ENCODE measurements at places on chromosomes 12 and 14.

DNA sequence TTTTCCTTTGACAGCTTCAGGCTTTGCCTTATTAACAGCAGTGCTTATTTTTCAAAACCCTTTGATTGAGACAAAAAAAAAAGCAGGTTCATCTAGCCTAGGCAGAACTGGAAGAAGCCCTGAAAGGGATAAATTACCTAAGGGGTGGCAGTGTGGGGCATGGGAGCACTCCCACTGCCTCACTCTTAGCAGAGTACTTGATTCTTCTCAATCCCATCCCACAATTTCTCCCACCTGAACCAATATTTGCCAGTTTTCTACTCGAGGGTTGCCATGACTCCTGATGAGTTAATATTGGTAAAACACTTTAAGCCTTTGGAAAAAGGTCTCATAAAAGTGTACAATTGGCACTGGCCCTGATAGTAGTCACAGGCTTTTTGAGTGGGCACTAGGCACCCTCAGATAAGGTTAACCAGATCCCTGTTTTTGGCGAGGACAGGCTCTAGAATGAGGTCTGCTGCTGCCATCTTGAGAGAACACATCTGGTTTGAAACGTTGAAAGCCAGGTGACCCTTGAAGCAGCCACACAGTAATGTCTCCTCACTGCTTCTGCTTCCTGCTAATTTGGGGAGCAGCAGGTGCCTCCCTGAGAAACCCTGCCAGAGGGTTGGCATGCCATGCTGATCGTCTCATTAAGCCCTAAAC is 320.0 kb downstream of the RAD51B start:
- DNase-seq = no peak

GRCh38 chr12:24551163-24551786 is 397.6 kb downstream of the BCAT1 start:
- DNase-seq = no peak

- DNase-seq = peak; percentile 99
Measured at GRCh38 chr14:23095196-23096108, at the start of gene C14orf119. C14orf119 (plus strand) TSS chr14:23095505; CDS start chr14:23097659, 2,154 bp downstream.

DNA sequence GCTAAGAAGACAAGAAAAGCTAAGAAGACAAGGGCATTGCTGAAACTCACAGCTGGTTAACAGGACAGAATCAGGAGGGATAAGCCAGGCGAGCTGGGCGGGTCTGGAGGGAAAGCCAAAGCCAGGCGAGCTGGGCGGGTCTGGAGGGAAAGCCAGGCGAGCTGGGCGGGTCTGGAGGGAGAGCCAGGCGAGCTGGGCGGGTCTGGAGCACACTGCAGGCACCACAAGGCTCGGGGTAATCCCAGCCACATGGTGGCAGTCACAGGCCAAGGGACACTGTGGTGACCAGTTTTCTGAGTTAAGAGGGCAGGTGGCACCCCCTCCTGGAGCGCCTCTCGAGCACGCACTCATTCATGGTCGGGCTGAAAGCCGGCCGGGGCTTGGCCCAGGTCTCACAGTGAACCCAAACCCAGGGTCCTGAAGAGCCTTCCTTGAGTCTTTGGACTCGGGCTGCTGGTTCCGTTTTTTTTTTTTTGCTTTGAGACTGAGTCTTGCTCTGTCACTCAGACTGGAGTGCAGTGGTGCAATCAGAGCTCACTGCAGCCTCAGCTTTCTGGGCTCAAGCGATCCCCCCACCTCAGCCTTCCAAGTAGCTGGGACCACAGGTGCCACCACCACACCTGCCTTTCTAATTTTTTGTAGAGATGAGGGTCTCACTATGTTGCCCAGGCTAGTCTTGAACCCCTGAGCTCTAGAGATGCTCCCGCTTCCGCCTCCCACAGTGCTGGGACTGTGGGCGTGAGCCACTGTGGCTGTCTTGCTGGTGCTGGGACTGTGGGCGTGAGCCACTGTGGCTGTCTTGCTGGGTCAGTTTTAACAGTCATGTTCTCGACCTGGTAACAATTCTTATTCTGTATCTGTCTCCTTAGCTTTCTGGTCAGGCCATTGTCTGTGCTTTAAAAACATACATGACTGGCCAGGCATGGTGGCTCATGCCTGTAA is 40.2 kb downstream of the HSP90AA1 start:
- no peak for DNase-seq

GRCh38 chr12:68667291-68667690 is 19.5 kb upstream of the NUP107 start:
- no peak for DNase-seq

GRCh38 chr12:22396253-22396652 is 61.7 kb upstream of the ST8SIA1 start:
- DNase-seq = no peak

DNA sequence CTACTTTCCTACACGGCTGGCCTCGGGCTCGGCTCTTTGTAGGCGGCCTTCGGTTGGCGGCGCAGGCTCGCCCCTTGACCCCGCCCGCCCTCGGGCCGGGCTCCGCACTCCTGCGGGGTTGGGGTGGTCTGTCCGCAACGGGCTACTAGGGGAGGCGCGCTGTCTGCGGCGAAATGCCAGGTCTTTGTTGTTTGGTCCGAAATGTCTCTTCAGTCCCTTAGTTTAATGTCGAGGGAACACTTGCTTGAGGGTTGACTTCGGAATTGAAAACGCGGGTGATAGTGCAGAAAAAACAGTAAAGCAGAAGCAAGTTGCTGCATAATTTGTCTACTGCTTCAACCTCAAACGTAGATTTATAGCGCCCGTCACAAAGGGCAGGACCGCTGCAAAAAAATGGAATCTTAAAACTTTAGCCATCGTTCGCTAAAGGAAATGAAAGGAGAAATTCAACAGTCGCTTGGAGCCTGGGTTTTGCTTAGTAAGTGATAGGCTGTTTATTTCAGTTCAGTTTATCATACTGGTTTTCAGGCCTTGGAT is 390 bp downstream of the JKAMP start:
- DNase-seq = no peak

DNA sequence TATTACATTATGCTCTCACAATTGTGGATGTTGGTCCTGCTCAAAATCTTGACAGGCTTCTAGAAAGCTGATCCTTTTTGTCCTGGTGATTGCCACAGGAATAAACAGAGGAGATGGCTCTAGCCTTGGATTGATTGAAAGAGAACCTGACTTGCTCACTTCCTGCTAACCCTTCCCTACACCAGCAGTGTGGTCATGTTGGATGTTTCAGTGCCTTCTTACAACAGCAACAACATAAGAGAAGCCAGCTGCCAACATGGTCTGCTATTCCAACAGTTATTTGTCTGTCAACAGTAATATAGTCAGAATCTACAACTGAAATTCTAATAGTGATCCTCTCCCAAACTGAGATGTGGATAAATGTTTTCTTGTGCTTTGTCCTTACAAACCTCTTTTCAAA is 311.6 kb upstream of the DIO2 start:
- no peak for DNase-seq

DNA sequence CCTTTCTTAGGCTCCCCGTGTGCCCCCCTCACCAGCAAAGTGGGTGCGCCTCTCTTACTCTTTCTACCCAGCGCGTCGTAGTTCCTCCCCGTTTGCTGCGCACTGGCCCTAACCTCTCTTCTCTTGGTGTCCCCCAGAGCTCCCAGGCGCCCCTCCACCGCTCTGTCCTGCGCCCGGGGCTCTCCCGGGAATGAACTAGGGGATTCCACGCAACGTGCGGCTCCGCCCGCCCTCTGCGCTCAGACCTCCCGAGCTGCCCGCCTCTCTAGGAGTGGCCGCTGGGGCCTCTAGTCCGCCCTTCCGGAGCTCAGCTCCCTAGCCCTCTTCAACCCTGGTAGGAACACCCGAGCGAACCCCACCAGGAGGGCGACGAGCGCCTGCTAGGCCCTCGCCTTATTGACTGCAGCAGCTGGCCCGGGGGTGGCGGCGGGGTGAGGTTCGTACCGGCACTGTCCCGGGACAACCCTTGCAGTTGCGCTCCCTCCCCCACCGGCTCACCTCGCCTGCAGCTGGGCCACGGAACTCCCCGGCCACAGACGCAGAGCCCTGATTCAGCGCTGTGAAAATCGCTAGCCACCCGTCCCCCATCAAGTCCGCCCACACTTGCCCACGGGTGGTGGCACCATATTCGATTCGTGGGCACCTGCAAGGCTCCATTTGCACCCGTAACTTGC is 1.3 kb downstream of the TMEM233 start:
- DNase-seq = no peak

GRCh38 chr12:91017043-91017442 is 12.3 kb upstream of the EPYC start:
- DNase-seq = no peak

- DNase-seq = no peak
Measured at GRCh38 chr12:91380631-91381030, 198.0 kb upstream of the DCN start.

DNA sequence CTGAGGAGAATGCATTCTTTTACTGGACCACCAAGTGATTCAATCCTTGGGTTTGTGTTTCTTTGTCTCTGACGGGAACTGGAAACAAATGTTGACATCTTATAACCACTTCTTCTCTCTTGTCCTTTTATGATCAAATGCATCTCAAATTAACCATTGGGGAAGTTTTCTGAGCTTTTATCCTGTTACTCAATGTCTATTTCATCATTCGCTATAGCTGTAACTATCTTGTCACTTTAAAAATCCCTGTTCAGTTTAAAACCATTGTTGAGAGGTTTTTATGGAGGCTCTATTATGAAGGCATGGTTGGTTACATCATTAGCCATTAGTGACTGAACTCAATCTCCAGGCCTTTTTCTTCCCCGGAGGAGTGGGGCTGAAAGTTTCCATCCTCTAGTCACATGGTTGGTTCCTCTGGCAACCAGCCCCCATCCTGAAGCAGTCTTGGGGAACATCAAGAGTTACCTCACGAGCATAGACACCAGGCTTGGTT is 2.7 kb upstream of the CLEC6A start:
- no peak for DNase-seq

DNA sequence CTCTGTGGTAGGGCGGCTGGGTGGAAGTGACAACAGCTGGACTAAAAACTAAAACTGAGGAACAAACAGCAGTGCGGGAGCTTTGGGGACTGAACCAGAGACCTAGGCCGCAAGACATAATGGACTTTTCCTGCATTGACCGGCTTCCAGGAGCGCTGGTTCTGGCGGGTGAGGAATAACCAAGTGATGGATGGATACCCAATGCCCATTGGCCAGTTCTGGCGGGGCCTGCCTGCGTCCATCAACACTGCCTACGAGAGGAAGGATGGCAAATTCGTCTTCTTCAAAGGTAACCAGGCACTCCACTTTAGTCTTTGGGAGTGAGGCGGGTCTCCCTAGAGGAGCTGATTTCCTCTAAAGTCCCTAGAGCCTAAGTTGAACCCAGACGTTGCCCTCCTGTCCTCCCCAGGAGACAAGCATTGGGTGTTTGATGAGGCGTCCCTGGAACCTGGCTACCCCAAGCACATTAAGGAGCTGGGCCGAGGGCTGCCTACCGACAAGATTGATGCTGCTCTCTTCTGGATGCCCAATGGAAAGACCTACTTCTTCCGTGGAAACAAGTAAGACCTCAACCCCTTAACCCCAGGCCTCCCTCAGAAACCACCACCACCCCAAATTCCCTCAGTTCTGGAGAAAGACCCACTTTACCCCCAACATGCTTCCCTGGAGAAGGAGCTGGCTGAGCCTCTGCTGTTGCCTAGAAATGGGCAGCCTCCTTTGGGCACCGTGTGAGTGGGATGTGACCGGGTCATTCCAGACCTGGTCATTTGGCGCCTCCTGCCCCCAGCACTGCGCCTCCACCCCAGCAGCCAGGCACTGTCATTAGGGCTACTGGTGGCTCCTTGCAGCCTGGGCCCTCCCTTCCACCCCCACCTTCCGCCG is 8.1 kb downstream of the MMP14 start:
- DNase-seq = no peak

DNA sequence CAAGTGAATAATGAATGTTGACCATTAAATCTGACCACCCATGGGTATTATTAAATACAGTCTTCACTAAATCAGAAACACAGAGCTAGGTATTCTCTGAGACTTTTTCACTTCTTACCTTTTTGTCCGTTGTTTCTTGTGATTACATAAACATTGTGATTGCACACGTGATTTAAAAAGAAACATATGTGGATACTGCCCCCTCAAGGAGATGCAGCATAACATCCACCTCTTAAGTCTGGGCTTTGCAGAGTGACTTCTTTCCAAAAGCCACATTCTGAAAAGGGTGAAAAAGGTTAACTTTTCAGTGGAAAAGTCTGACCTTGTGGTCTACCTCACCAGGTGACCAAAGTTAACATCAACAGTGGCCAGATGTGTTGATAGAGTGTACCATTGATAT is 185.5 kb upstream of the FAR2 start:
- DNase-seq = no peak

DNA sequence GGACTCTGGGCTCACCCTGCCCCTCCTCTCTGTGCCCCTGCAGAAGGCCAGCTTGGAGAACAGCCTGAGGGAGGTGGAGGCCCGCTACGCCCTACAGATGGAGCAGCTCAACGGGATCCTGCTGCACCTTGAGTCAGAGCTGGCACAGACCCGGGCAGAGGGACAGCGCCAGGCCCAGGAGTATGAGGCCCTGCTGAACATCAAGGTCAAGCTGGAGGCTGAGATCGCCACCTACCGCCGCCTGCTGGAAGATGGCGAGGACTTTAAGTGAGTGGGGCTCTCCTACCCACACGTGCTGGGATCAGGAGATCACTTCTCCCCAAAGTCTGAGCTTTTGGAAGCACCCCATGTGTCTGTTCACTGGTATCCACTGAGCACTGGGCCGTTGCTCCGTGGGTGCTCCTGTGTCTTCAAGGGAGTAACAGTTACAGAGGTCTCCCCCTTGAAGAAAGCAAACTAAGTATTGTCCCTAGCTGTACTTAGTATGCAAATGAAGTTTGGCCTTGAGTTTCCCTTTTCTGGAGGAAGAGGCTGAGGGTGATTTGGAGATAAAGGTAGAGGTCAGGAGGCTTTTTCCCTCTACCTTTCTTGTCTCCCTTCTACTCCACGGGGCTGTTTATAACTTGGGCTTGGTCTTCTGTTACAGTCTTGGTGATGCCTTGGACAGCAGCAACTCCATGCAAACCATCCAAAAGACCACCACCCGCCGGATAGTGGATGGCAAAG is 3.3 kb downstream of the KRT18 start:
- no peak for DNase-seq

DNA sequence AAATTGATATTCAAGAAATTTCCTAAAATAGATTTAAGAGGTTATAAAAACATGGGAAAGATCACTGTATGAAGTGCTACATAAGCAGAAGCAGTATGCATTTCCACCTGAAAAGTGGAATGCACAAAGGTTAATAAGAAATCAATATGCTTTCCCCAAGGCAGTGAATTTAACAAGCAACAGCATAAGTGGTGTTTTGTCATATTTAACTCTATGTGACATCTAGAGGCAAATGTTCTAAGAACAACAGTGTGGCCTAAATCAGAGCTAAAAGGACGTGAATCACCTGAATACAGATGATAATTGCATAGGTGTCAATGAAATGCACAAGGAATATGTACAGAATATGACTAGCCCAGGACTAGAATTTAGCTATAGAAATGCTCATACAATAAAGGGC is 49.5 kb downstream of the SLC2A13 start:
- DNase-seq = no peak

DNA sequence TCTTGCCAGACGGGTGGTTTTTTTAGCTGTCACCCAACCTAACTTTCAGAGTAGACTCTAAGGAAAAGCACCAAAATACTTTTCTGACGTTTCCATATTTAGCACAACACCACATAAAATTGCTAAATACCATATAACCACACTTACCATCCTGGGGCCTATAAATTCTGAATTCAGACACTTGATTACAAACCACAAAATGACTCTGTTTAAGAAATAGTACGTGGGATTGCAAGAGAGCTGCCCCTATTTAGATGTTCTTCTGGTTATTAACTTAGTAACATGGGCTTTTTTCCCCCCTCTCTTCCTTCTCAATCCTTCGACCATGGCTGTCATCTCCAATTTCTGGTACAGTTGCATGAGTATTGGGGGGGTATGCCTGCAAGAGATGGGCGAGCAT is 287.7 kb downstream of the BMP4 start:
- no peak for DNase-seq

All from stimulated activated CD8-positive, alpha-beta memory T cell treated with anti-CD3 and anti-CD28 coated beads, Interleukin-7, amount 100 ng/mL, for 24 hours (primary cell).